ENCODE measurements at places on chromosomes 5 and 9.

DNA sequence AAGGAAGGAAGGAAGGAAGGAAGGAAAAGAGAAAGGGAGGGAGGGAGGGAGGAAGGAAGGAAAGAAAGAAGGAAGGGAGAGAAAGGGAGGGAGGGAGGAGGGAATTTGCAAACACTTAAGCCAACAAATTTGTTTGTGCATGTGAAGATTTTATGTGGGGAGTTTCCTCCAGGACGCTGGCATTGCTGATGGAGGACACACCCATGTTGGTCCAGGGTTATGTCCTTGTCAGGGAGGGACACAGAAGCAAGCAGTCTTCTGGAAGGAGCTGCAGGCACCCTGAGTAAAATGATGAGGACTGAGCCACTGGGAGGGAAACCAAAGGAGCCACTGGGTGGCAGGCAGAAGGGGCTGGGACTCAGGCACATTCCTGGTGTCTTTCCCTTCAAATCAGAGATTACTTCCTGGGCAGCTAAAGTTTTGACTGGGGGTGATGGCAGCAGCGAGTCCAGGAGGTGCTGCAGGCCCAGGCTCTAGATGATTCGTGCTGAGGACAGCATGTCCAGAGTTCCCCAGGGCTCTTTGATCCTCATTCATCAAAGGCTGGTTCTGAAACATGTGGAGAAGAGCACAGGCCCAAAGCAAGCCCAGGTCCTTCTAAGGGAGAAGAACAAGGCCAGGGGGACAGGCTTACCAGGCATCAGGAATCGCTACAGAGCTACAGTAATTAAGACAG, 109.2 kb downstream of the PAX5 start:
- no peak for DNase-seq

GRCh38 chr5:126055348-126055729, 367.9 kb upstream of the GRAMD2B start:
- no peak for DNase-seq

- DNase-seq: no peak
These were observed 739.7 kb upstream of the RIOK2 start for GRCh38 chr5:97922776-97923175.

DNA sequence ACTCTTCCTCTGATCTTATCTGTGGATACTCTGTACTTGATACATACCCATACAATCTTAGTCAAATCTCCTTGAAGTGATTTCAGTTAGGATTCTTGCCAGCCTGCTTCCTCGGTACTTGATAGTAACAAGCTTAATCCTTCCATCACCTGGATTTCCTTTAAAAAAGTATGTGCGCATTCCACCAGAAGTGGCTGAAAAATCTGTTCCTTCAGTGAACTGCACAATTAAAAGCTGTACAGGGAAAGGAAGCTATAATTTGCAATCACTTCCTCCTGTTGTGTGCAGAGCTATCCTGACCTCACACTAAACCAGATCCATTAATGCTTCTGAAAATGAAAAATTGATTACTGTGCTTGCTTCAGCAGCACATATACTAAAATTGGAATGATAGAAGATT, 47.3 kb downstream of the PWWP2A start:
- no peak for DNase-seq

DNA sequence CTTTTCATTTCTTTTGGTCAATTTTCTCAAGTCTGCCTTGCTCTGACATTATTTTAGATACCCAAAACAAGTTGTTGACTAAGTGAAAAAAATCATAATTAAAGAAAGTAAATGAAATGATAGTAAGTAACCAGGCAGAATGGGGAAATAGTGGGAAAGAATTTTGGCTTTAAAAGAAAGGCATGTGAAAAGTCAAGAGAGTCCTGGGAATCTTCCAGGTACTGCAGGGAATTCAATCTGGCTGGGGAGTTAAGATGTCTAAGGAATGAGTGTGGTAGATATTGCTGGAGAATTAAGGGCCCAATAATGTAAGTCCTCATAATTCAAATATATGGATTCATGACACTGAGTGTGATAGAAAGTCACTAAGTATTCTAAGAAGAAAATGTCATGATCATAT, 123.1 kb upstream of the PAPPA start:
- DNase-seq: peak; percentile 29

DNA sequence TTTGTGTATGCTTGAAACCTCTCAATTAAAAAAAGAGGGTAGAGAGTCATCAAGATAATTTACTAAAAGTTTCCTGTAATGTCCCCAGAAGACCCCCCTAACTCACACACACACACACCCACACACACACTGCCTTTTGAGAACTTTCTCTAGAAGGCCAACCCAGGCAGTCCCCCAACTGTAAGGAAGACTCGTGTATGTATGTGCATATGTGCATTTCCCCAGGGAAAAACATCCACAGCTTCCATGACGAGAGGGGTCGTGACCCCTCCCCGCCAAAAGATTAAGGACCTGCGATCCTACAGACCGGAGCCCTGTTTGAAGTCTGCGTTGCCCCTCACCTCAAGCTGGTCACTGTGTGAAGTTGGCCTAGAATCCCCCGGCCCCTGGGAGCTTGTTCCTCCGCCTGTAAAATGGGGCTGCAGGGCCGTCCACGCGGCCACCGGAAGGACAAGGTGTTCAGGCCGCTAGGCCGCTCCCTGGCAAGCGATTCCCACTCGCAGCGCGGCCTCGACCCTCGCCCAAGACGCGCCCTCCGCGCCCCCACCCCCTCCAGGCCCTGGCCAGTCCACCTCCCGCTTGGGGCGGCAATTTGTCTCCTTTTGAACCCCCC, 435 bp upstream of the CDX1 start:
- DNase-seq: no peak
